Stomach (tissue), 19 donors: ENCODE measurements at places on chromosomes 16 and 17. TPM values are rescaled to one million over a fixed set of nuclear protein-coding genes. Genes with fewer than 3 reads are reported as not detected.

Gene PLXDC1
- 4.6 TPM for polyA plus RNA-seq

- no peak within 1 kb of the TSS for H3K27ac ChIP-seq
- peaks cover 20% of the 10 kb centered on the region for H3K4me1 ChIP-seq
- H3K36me3 ChIP-seq: no peaks in the 10 kb centered on the region
- DNase-seq: peak; percentile 41
- H3K27me3 ChIP-seq: peaks cover 20% of the 10 kb centered on the region
- peak within 1 kb of the TSS; percentile 43 for H3K4me3 ChIP-seq
Measured at GRCh38 chr17:52158450-52159042, at the start of gene CA10. CA10 (minus strand) TSS chr17:52158714.

GRCh38 chr17:47280072-47280811, 26.6 kb downstream of the ITGB3 start:
- H3K4me3 ChIP-seq: no peak overlapping the region
- H3K4me1 ChIP-seq: peaks cover 56% of the 10 kb centered on the region
- H3K27me3 ChIP-seq: no peaks in the 10 kb centered on the region
- peak overlapping the region; percentile 89 for H3K27ac ChIP-seq
- DNase-seq: no peak

DNA sequence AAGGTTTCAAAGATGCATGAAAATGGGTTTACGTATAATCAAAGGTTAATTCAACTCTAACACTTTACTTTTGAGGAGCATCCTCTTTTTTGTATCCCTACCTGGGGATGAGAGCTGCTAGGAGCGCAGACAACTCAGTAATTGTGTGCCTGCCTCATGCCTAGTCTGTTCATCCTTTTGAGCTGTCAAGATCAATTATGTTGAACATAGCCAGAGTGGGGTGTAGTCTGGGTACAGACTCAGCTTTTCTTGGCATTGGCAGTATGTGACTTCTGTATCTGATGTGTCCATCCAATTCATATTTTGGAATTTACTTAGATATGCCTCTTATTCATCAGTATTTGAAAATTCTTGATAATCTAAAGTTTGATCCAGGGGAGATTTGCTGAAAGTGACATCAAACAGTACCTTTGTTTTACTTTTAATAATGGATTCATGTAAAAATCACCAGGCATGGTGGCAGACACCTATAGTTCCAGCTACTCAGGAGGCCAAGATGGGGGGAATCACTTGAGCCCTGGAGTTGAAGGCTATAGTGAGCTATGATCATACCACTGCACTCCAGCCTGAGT, 24.1 kb downstream of the PRKCA start:
- H3K27ac ChIP-seq: no peak overlapping the region
- no peak overlapping the region for H3K4me3 ChIP-seq
- H3K27me3 ChIP-seq: no peaks in the 10 kb centered on the region
- no peak for DNase-seq
- H3K4me1 ChIP-seq: peaks cover 35% of the 10 kb centered on the region

Gene KRT31
- polyA plus RNA-seq: not detected

GRCh38 chr16:11053916-11054460, 109.6 kb downstream of the CLEC16A start:
- no peak for DNase-seq
- no peak overlapping the region for H3K4me3 ChIP-seq
- no peak overlapping the region for H3K27ac ChIP-seq
- peaks cover 2% of the 10 kb centered on the region for H3K4me1 ChIP-seq
- H3K27me3 ChIP-seq: no peaks in the 10 kb centered on the region
- peaks cover 65% of the 10 kb centered on the region for H3K36me3 ChIP-seq
